Substantia nigra (tissue), 51 donors: ENCODE measurements at places on chromosomes 6 and 20.

- no peak for DNase-seq
These were observed 163.0 kb downstream of the TBX18 start for GRCh38 chr6:84601366-84601765.

DNA sequence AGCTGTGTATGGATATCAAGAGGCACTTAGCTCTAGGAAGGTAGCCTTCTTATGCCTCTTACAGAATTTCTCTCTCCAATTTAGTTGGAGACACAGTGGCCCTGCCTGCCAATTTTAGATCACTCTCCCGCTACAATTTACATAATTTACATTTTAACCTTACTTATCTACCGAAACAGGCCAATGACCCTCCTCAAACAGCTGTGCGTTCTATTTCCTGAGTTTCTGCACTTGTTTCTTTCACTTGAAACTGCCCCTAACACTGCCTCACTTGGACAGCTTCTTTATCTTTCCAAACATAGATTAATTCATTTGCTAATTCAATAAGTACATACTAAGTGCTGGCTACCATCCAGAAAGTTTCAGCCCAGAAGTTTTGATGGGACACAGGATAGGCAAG lies 52.9 kb upstream of the HDDC2 start:
- no peak for DNase-seq

DNA sequence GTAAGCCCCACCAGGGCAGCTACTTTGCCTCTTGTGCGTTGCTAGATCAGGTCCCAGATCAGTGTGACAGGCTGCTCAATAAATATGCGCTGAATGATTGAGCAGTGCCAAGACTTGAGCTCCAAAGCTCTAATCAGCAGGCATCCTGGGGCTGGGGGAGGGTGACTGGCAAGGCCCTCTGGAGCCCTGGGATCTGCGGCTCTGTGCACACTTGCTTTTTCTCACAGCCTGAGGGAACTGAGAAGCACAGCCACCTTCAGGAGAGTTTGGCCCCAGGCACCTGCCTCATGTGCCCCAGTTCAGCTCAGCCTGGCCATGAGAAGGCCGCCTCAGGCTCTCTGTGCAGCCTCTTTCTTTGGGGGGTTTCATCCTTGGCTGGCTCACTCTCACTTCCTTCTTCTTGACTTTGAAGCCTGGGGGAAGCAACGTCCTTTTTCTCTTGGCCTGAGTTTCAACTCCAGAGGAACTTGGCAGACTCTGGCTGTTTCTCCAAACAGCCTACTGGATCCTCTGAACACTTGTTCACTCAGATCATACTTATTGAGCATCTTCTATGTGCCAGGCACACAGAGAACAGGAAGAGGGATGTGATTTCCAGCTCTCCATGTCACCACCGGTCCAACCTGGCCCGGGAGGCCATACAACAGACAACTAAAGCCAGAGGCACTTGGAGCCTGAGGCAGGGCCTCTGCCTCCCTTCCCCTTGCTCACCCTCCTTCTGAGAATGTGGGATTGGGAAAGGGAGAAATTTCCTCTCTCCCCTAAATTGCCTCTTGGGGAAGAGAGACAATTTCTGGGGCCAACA lies 114.0 kb downstream of the VEGFA start:
- DNase-seq, result no peak

DNA sequence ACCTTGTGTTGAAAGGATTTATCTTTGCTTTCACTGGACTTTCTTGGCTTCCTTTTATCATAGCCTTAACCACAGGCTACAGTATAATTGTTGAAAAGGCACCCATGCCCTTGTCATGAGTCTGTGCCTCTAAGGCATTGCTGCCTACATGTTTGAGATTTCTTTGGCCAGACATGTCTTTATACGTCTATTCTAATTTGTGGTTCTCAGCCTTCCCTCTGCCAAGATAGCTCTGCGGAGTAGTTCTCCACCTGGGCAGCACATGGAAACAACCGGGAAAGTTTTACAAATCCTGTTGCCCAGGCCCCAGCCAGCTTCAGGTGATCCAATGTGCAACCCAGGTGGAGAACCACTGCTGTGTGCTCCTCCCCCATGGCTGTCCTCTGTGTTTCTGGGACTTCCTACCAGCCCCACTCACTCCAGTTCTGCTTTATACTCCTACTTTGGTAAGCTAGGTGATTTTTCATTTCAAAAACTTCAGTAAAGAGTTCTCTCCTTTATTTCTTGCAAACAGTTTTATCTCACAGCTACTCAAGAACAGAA lies 159.6 kb upstream of the MYLIP start:
- DNase-seq, result no peak

DNA sequence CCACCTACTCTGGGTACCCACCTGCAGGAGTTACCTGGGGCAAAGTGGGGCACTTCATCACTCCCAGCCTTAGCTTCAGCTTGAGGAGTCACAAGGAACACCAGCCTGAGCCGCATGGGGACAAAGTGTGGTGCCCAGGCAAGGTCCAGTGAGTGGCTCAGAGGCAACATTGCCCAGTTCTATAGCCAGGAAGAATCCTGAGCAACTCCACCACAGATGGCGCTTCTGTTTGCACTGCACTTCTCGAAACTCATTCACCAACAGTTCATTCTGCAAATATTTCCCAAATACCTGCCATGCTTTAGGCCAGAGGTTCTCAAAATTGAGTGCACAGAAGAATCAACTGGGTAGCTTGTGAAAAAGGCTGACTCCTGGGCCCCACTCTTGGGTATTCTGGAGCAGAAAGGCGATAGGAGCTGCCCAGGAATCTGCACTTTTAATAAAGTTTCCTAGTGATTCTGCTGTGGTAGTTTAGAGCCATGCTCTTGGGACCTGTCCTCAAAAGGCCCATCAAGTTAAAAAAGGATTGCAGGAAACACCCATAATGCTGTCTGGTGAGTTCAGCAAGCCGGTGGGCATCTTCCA lies 83.1 kb downstream of the VEGFA start:
- DNase-seq, result no peak

DNA sequence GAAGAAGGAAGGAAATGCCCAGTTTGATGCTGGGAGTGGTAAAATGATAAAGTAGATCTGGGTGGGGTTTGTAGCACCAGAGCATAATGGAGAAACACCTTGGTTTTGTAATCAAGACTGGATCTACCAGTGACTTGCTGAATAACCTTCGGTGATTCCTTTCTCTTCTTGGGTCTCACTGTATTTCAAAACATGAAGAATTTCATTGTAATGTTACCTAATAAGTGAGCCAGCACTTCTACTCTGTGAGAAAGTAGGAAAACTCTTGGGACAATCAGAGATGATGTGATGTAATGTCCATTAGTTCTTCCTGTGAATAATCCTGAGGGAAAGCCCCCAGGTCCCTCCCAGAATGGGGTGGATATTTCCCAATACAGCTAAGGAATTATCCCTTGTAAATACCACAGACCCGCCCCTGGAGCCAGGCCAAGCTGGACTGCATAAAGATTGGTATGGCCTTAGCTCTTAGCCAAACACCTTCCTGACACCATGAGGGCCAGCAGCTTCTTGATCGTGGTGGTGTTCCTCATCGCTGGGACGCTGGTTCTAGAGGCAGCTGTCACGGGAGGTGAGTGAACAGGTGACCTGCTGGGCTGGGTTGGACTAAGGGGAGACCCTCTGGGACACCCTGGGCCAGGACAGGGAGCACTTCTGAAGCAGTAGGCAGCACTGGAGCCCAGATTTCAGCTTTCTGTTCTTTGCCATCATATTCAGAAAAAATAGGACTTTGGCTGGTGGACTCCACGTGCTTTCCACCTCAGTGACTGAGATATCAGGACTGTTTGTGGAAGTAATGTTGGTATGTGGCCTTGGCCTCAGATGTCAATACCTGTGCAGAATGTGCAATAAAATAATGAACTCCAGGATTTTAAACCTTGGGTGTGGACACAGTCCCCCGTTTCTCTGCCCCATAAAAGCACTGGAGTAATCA lies at the start of gene PI3:
TSS of gene PI3 (plus strand) at position 469 of the 931 bp plus-strand sequence. CDS start at position 490, 21 bp downstream.
- no peak for DNase-seq
